Muscle of arm (tissue), 14 donors: ENCODE measurements at places on chromosomes 3 and 15. TPM values are rescaled to one million over a fixed set of nuclear protein-coding genes. Genes with fewer than 3 reads are reported as not detected.

Gene TTLL13
- polyA plus RNA-seq = not detected

Gene SI
- polyA plus RNA-seq = not detected

Gene ANKRD34C
- polyA plus RNA-seq = not detected

Gene SLC28A2
- polyA plus RNA-seq = 0.24 TPM

Gene GREM1
- polyA plus RNA-seq = 0.78 TPM

Gene CTDSPL
- 34.9 TPM for polyA plus RNA-seq

Gene RAD51
- polyA plus RNA-seq = 8.0 TPM

Gene SLC22A13
- not detected for polyA plus RNA-seq

Gene CLSTN2
- polyA plus RNA-seq = 3.4 TPM

Gene PP2D1
- 0.30 TPM for polyA plus RNA-seq

Gene TMEM41A
- 15.7 TPM for polyA plus RNA-seq

Gene B3GALNT1
- polyA plus RNA-seq = 25.8 TPM

Gene FSD2
- polyA plus RNA-seq = 79.0 TPM

Gene CCR9
- polyA plus RNA-seq = not detected

Gene BUB1B
- polyA plus RNA-seq = 7.8 TPM

Gene SKOR1
- 0.38 TPM for polyA plus RNA-seq

Gene SPTBN5
- 5.4 TPM for polyA plus RNA-seq

Gene UCN2
- polyA plus RNA-seq = not detected

Gene COLQ
- 15.9 TPM for polyA plus RNA-seq

Gene PPARG
- polyA plus RNA-seq = 2.6 TPM

Gene CEMIP
- 2.1 TPM for polyA plus RNA-seq

Gene SGO1
- 6.8 TPM for polyA plus RNA-seq

Gene BNIP2
- polyA plus RNA-seq = 60.2 TPM

Gene RASGRF1
- polyA plus RNA-seq = 0.25 TPM

Gene XYLB
- 3.3 TPM for polyA plus RNA-seq

Gene GPR156
- 1.4 TPM for polyA plus RNA-seq

Gene ITIH1
- polyA plus RNA-seq = not detected

Gene THBS1
- 53.7 TPM for polyA plus RNA-seq

Gene SLC30A4
- 5.4 TPM for polyA plus RNA-seq

Gene FOXL2
- not detected for polyA plus RNA-seq

Gene CATSPER2
- polyA plus RNA-seq = 3.9 TPM

Gene MAP2K5
- 20.2 TPM for polyA plus RNA-seq

Gene NMNAT3
- 3.8 TPM for polyA plus RNA-seq

Gene CHST14
- 44.7 TPM for polyA plus RNA-seq

Gene OCA2
- polyA plus RNA-seq = 4.9 TPM

Gene SNTN
- polyA plus RNA-seq = not detected

Gene VIPR1
- not detected for polyA plus RNA-seq

Gene ENTPD3
- polyA plus RNA-seq = 3.7 TPM

Gene TUSC2
- polyA plus RNA-seq = 12.5 TPM

Gene NRROS
- 4.4 TPM for polyA plus RNA-seq

Gene EXD1
- polyA plus RNA-seq = not detected

Gene NEK11
- 7.6 TPM for polyA plus RNA-seq

Gene IGSF11
- 3.5 TPM for polyA plus RNA-seq

Gene SOX14
- not detected for polyA plus RNA-seq

Gene A4GNT
- 0.36 TPM for polyA plus RNA-seq

Gene PEX5L
- 0.54 TPM for polyA plus RNA-seq

Gene CAMP
- 0.85 TPM for polyA plus RNA-seq
